NCI-H2029 treated with DMSO at 0.1 percent for 48 hours (cell line): ENCODE measurements at places on chromosomes 7 and 10.

DNA sequence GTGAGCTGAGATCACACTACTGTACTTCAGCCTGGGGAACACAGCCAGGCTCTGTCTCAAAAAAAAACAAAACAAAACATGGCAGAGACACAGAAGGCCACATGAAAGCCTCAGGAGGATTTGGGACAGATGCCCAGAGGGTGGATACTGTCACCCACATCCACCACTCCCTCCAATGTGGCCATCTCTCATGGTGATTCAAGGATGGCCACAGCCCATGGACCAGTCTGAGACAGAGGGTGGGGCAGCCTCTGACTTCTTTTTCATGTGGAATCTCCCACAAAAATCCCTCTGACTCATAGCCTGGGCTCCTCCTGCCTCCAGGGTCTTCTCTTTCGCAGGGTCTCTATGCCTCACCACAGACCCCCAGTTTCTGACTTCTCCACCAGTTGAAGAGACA is 59.0 kb upstream of the GTF2I start:
- DNase-seq, result no peak

DNA sequence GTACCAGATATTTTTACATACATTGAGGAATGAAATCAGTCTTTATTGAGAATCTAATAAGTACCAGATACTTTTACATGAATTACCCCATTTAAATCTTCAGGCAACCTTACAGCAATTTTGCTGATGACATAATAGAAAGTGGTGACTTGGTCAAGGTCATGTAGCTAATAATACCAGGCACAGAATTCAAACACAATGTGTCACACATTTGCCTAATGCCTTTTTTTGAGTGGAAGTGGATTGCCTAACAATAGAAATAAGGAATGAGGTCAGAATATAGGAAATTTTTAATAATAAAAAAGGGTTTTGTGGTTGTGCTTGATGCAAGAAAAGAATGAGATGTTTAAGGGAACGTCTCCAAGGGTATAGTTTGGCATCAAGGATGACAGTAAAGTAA is 466.6 kb upstream of the IGFBP3 start:
- no peak for DNase-seq

- DNase-seq, result no peak
Observed at GRCh38 chr7:141930211-141930610, 14.0 kb downstream of the OR9A4 start.

- DNase-seq, result no peak
Observed at GRCh38 chr10:97230146-97230545, 44.4 kb upstream of the SLIT1 start.

GRCh38 chr10:35855155-35855947 is 213.3 kb upstream of the FZD8 start:
- DNase-seq, result no peak
